Subcutaneous adipose tissue (tissue), 4 donors: ENCODE measurements at places on chromosomes 12 and 14. TPM values are rescaled to one million over a fixed set of nuclear protein-coding genes. Genes with fewer than 3 reads are reported as not detected.

SERPINA10 gene
- total RNA-seq, result not detected

CD163L1 gene
- 3.9 TPM for total RNA-seq

IL25 gene
- not detected for total RNA-seq

LRTM2 gene
- not detected for total RNA-seq

PLXNC1 gene
- 5.7 TPM for total RNA-seq

ABCD2 gene
- 20.4 TPM for total RNA-seq

FSCB gene
- total RNA-seq, result not detected

LRRIQ1 gene
- total RNA-seq, result not detected

INTS13 gene
- 12.6 TPM for total RNA-seq

MAX gene
- total RNA-seq, result 44.2 TPM

FBXW8 gene
- total RNA-seq, result 8.5 TPM

SALL2 gene
- 4.3 TPM for total RNA-seq

LRP10 gene
- total RNA-seq, result 81.6 TPM

SYCP3 gene
- not detected for total RNA-seq

LRP1-AS gene
- total RNA-seq, result not detected

AQP6 gene
- total RNA-seq, result not detected

GPD1 gene
- 4,641 TPM for total RNA-seq

OR6C70 gene
- not detected for total RNA-seq

MYH7 gene
- not detected for total RNA-seq

IAPP gene
- not detected for total RNA-seq

PTPRQ gene
- total RNA-seq, result 5.5 TPM

KCNJ8 gene
- total RNA-seq, result 29.6 TPM

ESYT1 gene
- 522 TPM for total RNA-seq

NRXN3 gene
- total RNA-seq, result 2.4 TPM

CFAP54 gene
- total RNA-seq, result 0.33 TPM

KRT74 gene
- not detected for total RNA-seq

YEATS4 gene
- 22.0 TPM for total RNA-seq

LGR5 gene
- 0.88 TPM for total RNA-seq

TAC3 gene
- not detected for total RNA-seq
